ENCODE measurements at places on chromosomes 16 and 17. TPM values are rescaled to one million over a fixed set of nuclear protein-coding genes. Genes with fewer than 3 reads are reported as not detected.

ACE gene
- total RNA-seq, result 14.5 TPM

ABI3 gene
- total RNA-seq, result 0.54 TPM

KATNIP gene
- total RNA-seq, result 22.9 TPM

OTOA gene
- under 0.01 TPM for total RNA-seq
